Activated CD4-positive, alpha-beta memory T cell treated with anti-CD3 and anti-CD28 coated beads for 36 hours (primary cell): ENCODE measurements at places on chromosomes 3 and 15.
A peak's percentile ranks its signal among the peaks of the same experiment; 100 is the strongest.

DNA sequence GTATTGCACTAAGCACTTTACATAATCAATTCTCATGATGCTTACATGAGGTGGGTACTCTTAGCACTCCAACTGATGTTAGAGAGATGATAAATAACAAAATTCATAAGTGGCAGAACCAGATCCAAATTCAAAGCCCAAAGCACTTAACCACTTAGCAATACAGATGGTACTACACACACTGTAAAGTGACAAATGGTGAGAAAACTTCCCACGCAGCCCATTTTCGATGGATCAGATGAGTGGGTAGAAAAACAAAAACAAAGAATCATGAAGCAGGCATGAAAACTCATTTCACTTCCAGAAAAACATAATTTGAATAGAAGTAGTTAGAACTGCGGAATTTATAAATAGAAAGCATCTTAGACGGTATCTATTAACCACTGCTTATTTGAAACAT is 66.2 kb downstream of the FRMD4B start:
- peak; percentile 21 for DNase-seq

- no peak for DNase-seq
Observed at GRCh38 chr15:68502398-68502901, 70.5 kb upstream of the ITGA11 start.

GRCh38 chr3:77079988-77080610 is 40.2 kb downstream of the ROBO2 start:
- DNase-seq, result no peak

- peak; percentile 42 for DNase-seq
Observed at GRCh38 chr15:36579792-36580431, 486 bp downstream of the CDIN1 start.

- DNase-seq, result no peak
Observed at GRCh38 chr3:184335291-184335660, 2.1 kb upstream of the FAM131A start.

DNA sequence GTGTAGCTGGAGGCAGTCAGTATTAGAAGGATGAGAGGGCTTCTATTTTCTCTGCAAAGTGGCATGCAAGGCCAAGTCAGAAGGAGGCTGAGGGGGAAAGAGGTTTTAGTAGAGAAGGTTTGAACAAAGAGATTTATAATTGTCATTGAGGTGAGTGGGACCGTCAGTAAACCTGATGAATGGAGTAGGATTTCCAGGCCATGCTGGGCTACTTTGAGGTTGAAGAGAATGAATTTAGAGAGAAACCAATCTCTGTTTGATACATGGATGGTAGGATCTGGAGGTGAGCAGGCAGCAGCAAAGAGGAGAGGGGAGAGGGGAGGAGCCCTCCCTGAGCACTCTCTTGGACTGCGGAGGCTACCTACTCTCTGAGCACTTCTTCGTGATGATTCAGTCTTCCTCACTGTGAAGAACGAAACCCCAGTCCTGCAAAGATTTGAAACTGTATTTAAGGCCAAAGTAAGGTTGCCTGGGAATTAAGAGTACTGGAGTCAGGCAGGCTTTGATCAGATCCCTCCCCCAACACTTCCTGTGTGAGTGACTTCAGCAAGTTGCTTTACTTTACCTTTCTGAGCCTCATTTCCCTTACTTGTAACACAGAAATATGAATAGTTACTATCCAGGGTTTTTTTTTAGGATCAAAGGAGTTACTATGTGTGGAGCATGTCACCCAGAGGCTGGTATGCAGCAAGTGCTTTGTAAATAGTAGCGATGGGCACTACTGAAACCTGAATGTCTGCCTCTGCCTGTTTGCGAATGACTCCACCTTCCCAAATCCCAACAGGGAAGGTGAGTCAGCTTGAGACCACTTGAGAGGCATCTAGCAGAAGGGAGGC is 75.8 kb downstream of the RPL39L start:
- DNase-seq, result peak; percentile 31

GRCh38 chr3:56693750-56694149 is 10.7 kb upstream of the TASOR start:
- DNase-seq, result no peak

DNA sequence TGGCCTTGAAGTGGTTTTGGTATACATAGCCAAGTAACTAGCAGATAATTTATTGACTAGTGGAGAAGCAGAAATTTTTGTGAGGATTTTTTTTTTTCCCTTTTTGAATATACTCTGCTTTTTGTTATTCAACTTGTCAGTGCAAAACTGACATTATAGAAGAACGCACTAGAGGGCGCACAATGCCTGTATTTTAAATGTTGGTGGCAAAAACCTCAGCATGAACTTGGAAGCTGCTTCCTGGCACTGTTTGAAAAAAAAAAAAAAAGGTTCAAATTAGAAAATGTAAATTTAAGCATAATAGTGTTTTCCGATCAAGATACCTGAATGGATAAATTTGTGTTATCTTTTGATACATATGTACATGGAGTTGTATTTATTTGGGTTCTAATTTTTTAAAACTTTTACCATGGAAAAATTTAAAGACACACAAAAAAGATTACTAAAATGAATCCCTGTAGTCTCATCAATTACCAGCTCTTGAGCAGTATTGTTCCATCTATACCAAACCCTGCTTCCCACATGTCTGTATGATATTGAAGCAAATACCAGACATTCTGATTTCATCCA is 56.0 kb downstream of the SLC25A26 start:
- peak; percentile 68 for DNase-seq

DNA sequence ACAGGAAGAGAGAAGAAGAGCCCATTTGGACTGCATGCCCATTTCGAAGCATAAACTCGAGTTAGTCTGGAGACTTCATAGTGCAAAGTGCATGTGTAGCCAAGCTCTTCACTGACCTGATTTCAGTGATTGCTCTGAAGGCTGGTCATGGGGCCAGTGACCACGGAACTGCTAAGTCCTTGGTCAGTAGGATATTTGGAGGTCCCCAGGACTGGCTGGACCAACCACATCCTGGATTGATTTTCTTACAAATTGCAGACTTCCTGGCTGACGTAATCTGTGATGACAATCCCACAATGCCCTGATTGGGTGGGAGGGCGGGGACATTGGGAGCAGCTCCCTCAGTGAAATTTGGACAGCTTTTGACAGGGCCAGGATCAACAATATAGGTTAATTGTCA is 233.4 kb downstream of the CACNA2D3 start:
- DNase-seq, result no peak

GRCh38 chr3:86938416-86939105 is 52.4 kb downstream of the VGLL3 start:
- no peak for DNase-seq

- DNase-seq, result no peak
Observed at GRCh38 chr3:125194061-125194848, 18.3 kb downstream of the SLC12A8 start.

GRCh38 chr3:30531017-30531570 is 75.3 kb upstream of the TGFBR2 start:
- DNase-seq, result no peak

DNA sequence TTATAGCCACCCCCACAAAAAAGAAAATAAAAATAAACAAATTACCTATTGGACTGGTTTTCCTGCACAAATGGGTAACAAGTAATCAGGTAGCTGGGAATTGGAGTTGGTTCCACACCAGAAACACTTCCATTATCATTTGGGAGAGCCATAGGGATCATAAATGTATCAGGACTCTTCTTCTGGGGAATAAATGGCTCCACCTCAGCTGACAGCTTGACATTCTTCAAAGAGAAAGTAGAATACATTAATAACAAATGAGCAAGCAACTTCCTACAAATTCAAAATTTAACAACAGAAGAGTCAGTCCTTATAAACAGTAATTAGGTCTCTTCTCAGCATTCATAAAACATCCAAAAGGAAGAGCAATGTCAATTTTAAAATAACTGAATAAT is 8.7 kb downstream of the SECISBP2L start:
- DNase-seq, result no peak

DNA sequence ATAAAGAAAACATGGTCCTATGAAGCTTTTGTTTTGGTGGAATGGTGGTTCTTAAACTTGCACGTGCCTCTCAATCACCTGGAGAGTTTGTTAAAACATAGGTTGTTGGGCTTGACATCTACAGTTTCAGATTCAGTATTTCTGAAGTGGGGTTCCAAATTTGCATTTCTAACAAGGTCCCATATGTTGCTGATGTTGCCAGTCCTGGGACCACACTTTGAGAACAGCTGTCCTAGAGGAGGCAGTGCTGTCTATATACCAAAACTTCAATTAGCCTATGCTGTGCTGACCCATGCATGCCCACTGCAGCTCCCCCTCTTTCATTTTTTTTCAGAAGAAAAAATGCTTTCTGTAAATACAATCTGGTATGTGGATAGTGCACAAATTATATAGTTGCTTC is 31.3 kb downstream of the ALCAM start:
- no peak for DNase-seq
